GM23338 (cell line): ENCODE measurements at places on chromosomes 5 and 9.

DNA sequence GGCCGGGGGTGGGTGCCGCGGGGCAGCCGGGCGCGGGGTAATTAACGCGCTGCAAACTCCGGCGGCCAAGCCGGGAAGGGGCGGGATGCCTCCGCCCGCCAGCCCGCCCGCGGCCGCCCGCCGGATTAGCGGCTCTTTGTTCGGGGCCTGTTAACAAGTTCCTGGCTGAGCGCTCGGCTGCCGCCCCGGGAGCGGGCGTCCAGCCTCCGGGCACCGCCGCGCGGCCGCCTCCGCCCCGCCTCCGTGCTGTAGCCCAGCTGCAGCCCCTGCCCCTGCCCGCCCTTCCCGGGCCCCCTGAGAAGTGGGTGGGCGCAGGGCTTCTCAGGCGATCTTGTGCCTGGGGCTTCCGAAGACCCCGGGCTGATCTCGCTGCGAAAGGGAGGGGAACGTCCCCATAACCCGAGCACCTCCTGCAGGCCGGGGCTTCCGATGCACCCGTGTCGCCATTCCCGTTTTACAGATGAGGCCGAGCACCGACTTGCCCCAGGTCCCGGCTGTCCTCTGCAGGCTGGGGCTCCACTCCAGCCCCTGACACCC lies 7.5 kb downstream of the UNC5A start:
- DNase-seq = peak; percentile 83

DNA sequence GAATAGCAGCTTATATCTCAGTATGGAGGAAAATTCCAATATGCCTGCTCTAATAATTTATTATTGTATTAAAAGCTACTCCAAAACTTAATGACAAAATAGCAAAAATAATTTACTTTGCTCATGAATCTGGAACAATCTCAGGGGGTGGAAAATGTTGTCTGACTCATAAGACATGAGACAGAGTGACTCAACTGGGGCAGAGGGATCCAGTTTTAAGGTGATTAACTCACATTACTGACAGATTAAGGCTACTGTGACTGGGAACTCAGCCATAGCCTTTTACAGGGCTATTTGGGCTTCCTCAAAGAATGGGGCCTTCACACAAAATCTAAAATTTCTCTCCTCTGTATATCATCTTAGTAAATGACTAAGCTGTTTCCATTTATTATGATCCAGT lies 1172.9 kb downstream of the CDH12 start:
- DNase-seq = no peak

GRCh38 chr5:1876660-1877064 lies 6.1 kb downstream of the IRX4 start:
- peak; percentile 46 for DNase-seq

GRCh38 chr9:34400275-34400674 lies 23.6 kb upstream of the MYORG start:
- peak; percentile 81 for DNase-seq

DNA sequence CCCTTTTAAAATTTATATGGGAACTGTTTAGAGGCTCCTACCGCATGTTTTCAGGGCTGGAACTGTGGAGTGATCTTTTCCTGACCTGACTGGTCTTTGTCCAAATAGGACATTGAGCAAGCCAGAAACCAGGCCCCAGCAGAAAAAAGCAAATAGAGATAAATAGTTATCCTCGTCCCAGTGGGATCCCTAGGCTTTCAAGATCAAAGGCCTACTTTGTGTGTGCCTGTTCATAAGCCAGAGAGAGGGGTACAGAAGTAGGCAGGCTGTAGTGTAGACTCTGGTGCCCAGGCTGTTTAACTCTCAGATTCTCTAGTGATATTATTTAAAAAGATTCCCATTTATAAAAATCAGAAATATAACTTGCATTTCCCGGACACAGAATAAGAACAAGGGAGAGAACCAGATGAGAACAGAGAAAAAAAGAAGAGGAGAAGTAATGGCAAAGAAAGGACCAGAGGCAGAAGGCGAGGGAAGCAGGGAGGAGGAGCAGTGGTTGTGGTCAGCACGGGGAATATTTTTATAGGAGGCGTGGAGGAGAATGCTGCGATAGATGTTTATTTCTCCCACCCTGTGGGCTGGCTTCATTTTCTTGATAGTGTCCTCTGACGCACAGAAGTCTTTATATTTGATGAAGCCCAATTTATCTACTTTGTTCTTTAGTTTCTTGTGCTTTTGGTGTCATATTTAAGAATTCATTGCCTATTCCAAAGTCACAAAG lies 101.2 kb downstream of the AOPEP start:
- DNase-seq = no peak

DNA sequence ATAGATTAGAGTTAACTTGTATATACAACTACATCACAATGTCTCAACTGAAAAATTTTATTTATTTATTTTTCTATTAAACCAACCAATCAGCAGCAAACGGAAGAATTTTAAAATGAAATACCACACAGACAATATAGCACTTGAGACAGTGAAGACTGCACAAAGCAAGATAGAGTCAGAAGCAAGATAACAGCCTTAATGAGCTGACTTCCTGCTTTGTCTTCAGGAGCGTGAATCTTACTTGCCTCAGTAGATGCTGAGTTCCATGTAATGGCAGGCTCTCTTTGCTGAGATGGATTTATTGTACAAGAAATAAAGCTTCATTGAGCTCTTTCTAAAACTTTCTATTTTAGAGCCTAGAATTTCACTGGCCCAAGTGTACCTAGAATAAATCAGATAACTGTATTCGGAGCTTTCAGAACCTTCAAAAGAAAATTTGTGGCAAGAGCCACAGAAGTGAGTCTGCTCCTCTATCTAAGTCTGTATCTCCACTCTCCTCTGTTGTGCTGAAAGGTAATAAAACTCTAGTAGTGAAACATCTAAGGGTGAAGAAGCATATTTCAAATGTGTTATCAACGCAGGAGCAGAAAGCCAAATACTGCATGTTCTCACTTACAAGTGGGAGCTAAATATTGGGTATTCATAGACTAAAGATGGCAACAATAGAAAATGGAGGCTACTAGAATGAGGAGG lies 83.3 kb upstream of the ANKRD55 start:
- DNase-seq = no peak

DNA sequence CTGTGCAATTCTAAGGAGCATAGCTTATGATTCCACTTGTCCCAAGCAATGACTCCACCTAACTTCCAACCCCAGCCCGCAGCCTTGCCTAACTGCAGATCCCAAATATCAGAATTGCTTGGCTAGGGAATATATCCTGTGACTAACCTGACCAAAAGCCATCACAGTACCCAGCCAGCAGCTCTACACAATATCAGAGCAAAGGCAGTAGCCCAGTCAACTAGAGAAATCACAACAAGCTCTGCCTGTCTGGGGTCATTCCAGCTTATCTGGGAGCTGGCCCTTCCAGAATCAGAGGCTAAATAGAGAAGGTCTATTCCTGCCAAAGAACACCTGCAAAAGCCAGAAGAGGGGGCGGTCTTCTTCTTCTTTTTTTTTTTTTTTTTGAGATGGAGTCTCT lies 9.3 kb upstream of the KIAA1958 start:
- DNase-seq = no peak

DNA sequence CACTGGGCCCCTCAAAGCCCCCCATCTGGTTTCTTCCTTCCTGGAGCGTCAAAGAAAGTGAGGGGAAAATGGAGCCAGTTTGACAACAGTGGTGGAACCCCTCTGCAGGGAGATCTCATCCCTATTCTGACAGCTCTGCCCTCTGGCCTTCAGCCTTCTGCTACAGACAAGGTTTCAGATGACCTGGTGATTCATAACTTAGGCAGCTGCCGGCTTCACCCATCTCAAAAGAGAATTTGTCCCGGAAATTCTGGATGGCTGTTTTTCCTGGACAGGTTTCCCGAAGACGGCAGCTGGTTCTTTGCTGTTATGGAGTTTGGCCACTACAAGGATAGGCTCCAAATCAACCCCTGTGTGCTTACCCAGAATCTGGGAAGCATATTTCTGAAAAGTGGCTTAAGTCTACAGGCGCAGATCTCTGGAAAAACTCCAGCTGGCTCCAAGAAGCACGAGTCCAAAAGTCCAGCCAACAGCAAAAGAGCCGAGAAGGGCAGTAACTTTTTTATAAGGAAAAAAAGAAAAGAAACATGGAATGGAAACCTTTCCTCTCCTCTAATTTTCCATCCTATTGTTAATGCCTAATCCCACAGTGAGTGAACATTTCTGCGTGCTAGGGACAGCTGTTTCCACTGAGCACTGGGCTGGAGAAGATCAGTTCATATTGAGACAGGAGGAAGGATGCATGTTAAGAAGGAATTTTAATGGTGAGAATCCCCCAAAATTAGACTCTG lies 54.5 kb downstream of the ZNF366 start:
- no peak for DNase-seq

DNA sequence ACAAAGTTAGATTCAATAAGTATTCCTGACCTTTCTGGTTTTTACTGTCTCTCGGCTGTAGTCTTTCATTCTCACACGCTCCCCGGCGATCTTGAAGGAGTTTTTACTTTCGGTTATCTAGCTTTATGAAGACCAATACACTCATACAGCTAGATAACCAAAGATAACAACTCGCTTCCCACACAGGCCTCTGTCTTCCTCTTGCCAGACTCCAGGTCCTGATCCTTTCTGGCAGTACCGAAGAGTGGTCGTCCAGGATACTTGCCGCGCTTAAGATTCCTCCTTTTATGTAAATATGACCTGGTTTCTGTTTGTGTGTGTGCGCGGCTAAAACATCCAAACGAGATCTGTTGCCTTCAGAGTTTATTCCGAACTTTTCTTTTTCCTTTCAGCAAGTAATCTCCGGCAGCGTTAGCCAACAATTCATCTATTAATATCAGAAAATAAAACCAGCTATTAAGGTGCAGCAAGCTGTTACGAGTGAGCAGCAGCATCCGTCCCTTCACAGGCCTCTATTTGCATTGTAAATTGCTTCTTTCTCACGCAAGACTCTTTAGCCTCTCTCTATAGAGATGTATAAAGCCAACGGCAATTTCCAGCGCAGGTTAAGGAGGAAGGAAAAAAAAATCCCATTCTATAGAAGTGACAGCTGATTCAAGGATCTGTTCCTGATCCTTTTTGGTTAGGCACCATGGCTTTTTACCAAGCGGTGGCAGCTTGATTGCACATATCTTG lies 216.1 kb downstream of the MEF2C start:
- DNase-seq = peak; percentile 94

- no peak for DNase-seq
Observed at GRCh38 chr5:109868737-109869136, 179.0 kb downstream of the MAN2A1 start.

DNA sequence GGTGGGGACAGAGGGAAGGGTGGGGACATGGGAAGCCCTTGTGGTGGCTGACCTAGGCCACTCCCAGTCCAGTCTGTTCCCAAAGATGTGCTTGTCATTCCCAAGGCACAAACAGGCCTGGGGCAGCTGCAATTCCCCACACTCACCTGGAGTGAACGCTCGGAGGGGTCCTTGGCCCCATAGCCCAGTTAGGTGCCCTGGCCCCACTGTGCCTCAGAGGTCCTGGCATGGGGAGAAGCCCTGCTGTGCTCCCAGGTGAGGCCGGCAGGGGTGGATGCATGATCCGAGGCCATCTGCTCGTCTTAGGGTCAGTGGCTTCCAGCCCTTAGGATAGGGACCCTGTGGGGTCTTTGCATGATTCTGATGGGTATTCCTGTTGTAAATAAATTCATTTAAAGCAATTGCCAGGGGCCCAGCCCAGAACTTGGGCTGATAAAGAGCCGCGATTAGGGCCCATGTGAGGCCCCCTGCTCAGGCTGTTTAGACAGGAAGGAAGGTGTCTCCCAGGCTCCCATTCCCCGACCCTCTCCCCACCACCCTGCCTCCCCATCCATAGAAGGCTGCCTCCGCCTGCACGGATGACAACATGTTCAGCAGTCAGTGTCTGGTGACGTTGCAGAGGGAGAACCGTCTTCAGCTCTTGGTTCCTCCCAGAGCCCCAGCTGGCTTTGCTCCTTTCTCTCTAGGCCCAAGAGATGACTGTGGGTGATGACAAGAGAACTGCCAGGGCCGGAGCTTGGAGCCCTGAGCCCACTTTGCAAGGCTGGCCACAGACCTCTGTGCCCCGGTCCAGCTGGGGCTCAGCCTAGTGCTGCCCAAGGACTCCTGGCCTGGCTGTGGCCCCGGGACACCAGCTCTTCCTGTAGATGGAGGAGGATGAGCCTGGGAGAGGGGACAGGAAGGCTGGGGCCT lies 28.4 kb upstream of the IRX4 start:
- no peak for DNase-seq

GRCh38 chr9:129496473-129497004 lies 124.4 kb downstream of the C9orf50 start:
- peak; percentile 98 for DNase-seq

GRCh38 chr5:169248550-169248949 lies 52.4 kb downstream of the SLIT3 start:
- no peak for DNase-seq

GRCh38 chr5:138930371-138931097 lies 55.4 kb upstream of the LRRTM2 start:
- no peak for DNase-seq

DNA sequence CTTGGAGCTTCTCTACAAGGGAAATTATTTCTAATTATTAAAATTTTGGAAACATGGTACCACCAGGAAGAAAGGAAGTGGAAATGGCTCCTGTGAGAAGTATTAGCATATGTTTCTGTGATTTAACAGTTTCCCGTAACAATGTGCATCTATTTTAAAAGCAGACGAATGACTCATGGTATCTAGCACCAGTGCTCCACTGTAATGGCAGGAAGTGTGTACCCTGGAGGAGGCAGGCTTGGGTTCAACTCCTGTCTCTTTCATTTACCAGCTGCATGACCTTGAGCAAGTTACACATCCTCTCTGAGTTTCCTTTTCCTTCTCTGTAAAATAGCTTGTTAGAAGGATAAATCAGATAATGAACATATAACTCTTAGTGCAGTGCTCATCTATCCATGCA lies 41.0 kb upstream of the ANGPTL2 start:
- DNase-seq = no peak

- no peak for DNase-seq
Observed at GRCh38 chr5:168822248-168822744, 243.1 kb upstream of the PANK3 start.

GRCh38 chr9:122845116-122845515 lies 16.7 kb upstream of the PDCL start:
- DNase-seq = no peak

DNA sequence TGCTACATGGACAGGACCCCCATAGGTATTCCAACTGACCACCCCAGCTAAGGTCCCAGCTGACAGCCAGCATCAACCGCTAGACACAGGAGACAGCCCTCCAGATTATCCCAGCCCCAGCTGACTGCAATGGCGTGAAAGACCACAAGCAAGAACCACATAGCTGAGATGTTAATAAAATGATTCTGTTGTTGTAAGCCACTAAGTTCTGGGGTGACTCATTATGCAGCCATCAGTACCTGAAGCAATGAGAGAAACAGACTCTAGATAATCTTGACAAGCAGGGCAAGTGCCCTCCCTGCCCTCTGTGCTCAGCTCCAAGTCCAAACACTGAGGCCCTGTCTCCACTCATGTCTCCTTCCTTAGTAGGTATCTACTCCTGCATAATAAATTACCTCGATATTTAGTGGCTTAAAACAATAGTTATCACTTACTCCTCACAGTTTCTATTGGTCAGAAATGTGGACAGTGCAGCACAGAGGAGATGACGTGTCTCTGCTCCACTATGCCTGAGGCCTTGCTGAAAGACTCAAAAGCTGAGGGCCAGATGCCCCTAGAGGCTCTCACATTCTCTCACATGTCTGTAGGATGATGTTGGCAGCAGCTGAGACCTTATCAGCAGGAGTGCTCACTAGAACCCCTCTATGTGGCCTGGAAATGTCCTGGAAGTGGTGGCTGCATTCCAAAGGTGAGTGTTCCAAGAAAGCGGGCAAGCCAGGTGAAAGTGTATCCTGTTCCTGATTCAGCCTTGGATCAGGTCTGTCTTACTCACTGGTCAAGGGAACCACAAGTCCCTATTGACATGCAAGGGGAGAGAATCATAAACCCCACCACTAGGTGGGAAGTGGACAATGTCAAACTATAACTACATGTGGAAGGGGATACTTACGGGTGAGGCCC lies 2.5 kb downstream of the MGAT1 start:
- DNase-seq = no peak

- DNase-seq = no peak
Observed at GRCh38 chr5:155285706-155286105, 272.2 kb downstream of the KIF4B start.
